ENCODE measurements at places on chromosomes 1 and 21. TPM values are rescaled to one million over a fixed set of nuclear protein-coding genes. Genes with fewer than 3 reads are reported as not detected.

DNA sequence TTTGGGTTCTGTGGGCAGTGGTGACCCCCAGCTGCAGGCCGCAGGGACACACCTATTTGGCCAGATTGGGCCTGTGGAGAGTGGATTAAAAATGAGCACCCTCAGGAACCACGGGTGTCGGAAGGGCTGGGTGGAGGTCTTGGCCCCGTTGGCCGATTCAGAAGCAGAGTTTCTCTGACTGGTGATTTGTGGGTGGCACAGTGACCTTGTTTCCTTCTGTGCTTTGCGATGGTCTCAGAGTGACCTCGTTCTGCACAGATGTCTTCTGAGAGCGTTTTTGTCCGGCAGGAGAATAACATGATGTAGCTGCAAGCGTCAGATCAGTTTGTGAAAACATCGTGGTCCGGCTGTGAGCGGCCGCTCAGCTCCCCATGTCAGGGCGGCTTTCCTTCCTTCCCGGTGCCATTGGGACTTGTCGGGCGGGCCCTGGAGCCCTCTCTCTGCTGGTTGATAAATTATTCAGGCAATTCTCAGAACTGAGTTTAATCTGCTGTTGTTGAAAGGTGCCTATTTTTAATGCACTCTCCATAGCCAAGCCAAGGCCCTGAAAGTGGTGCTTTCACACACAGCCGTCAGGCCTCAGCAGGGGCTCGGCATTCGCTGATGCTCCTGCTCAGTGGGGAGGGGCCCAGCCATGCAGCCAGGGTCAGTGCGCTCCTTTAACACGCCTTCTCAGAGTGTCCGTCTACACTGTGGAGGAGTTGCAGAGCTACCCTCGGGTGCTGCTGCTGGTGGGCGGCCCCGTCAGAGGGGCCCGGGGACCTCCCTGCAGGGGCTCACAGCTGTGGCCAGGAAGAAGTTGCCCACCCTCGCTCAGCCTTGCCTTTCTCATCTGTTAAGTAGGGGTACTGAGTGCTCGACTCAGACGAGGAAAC lies 26.8 kb downstream of the TRPM2 start:
- DNase-seq: no peak

DNA sequence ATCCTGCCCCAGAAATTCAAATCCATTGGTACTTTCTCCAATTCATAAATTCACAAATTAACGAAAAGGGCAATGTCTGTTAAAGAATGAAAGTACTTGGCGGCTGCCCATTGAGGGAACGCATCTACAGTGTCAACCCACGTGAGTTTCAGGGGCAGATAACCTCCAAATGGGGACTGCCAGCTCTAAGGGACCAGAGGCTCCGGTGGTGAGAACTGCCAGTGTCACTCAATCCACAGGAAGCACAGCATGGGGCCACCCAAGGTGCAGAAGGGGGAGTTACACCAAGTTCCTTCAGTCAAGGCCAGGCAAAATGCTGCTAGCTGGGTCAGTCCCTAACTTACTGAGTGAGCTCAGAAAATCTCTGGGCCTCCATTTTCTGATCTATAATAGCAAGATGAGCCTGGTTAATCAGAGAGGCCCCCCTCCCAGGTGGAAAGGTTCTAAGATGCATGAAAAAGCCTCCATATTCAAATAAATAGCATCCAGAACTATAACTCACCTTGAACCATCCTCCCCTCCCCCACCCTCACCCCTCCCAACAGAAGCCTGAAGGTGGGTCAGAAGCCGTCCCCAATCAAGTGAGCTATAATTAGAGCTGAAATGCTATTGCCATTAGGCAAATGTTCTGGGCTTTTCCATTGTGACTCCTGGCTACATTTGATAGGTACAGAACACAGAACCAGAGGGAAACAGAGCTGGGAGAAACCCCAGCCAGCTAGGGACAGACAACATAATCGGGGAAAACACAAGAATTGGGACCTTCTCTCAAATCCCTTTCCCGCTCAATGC lies 41.7 kb downstream of the LRP8 start:
- no peak for DNase-seq

GRCh38 chr1:6243993-6244392 lies at the start of gene HES3:
Gene HES3 (plus strand): TSS chr1:6244179. CDS start chr1:6244366, 187 bp downstream.
- DNase-seq: no peak

LCE1D gene
- not detected for total RNA-seq

LCE1F gene
- total RNA-seq: not detected

ATP1A4 gene
- not detected for total RNA-seq

Measured in IMR-90 (cell line).